ENCODE measurements at places on chromosomes 7 and 10.

DNA sequence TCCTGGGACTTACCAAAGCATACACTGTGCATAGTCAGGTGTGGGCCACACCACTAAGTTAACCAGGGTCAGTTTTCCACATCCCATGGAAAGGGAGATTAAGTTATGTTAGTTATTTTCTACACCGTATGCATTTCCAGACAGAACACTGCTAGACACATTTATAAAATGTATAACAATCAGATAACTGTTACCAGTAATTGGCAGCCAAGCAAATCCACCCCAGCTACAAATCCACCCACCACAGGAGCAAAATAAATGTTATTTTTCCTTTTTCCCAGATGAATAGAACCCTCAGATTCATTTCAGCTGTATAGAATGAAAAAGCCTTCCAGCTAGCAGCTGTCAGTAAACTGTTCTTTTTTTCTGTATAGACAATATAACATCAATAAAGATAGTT lies 256.9 kb upstream of the FZD1 start:
- no peak for DNase-seq

GRCh38 chr7:44141221-44141850 lies at the start of gene MYL7:
Gene MYL7 (minus strand): TSS chr7:44141332. CDS start chr7:44141305, 27 bp downstream.
- no peak for DNase-seq

- no peak for DNase-seq
These were observed 133.1 kb downstream of the MAPK8 start for GRCh38 chr10:48439581-48440041.

DNA sequence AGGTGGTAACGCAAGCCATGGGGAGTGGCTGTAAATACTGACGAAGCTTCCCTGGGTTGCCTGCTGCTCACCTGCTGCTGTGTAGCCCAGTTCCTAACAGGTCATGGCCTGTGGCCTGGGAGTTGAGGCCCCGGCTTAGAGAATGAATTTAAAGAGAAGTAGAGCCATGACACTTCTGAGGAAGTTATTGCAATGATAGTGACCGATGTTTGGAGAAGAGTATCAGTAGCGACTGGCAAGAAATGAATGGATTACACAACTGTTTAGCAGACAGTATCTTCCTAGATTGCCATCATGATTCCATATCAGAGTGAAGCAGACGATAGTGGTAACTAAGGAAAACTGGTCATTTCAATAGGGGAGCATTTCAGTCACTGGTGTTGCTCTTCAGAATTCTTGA lies 249.6 kb downstream of the PLXDC2 start:
- no peak for DNase-seq

DNA sequence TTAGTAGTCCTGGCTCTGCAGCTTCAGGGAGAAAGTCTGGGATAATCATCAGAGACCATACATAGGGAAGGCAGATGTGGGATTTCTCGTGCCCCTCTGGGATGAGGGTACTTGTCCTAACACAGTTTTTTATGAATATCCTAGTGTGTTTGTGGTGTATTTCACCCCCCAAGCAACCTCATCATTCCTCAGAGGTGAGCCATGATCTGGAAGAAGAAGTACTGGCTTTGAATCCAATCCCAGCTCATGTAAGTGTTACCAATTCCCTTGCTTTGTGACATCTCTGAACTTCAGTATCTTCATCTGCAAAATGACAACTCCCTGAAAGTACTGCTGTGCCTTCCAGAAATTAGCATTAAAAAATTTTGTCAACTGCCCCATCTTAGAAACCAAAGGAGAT lies 347.5 kb upstream of the ZMIZ1 start:
- no peak for DNase-seq

DNA sequence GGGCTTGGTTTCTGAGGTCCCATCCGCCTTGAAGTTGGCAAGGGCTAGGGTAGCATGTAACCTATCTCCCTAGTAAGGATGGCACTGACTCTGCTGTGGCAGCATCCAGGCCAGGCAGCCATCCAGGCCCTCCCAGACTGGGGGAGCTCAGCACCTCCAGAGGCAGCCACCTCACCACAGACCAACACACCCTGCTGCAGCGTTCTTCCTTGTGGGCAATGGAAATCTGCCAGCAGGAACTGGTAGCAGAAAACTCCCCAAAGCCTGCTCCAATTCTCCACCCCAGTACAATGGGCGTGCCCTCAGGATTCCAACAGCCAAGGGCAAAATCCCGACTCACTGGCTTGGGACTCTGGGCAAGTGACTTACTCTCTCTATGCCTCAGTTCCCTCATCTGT lies 27.5 kb downstream of the DLG5 start:
- no peak for DNase-seq

DNA sequence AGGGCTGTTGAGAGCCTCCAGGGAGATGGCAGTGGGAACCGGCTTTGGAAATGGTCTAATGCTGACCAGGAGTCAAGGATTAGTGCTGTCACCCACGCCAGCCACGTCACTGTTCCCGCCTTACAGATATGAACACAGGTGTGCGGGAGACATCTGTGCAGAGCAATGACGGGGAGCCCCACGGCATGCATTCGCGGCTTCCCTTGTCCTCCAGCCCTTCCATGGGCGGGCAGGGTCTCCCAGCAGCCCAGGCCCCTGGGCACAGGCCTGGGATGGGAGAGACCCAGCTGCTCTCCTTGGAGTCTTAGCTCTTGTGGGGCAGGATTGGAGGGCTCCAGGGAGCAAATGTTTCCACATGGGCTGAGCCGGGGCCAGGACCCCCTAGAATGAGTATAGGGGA lies 94.2 kb downstream of the MYL10 start:
- no peak for DNase-seq

DNA sequence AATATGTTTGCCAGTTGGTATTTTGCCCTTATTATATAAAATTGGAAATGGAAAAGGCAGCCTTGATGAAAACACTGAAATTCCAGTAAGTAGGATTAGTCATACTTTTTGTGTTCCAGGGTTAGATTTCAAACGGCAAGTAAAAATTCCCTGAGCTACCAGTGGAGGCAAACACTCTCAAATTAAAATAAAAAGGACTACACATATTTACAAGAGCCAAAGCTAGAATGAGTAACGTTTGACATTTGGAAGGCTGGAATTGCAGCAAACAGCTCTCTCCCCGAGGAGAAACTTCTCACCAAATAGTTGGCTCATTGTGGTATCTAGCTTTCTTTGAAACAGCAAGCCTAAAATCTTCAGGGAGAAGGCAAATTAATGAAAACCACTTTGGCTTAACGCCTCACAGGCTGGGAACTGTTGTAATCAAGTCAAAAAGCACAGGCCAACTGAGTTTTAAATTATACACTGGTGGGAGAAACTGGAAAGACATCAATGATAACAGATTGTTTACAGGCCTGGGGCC lies 288.4 kb downstream of the SNX13 start:
- no peak for DNase-seq

GRCh38 chr10:16509996-16510395 lies 11.7 kb downstream of the C1QL3 start:
- DNase-seq, result no peak

DNA sequence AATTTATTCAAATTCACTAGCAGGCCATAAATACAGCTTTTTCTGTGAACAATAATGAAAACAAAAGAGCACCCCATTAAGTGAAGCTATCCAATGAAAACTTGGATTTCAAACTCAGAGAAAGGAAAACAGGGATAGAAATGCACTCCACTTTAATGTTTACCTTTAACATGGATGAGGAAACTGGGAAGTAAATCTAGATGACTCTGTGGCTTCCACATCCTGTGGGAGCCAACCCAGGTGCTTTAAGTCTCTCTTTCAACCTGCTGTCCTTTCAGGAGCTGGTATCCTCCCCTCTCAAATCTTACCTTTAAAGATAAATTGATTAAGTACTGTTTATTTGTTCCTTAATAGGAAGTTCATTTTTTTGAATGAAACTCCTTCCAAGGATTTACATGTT lies 21.5 kb upstream of the SGMS1 start:
- no peak for DNase-seq

GRCh38 chr10:78623578-78624215 lies 445.1 kb upstream of the ZMIZ1 start:
- DNase-seq, result peak; percentile 52

DNA sequence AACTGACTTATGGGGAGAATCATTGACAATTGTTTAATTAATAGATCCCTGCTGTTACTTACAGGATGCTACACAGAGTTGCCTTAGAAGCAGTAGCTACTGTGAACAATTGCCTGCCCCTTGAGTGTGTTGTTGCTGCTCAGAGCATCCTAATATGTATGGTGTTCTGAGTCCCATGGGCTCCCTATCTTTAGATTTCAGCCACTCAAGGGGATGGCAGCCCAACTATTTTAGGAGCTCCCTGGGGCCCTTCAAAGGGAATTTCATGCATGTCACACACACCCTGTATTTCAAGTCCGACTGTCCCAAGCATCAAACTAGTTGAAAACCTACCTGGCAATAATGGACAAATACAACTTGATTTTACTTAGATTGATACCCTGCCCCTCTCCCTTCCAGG lies 111.2 kb downstream of the NOC3L start:
- no peak for DNase-seq

- no peak for DNase-seq
These were observed 116.4 kb upstream of the NANOS1 start for GRCh38 chr10:118912961-118913600.

DNA sequence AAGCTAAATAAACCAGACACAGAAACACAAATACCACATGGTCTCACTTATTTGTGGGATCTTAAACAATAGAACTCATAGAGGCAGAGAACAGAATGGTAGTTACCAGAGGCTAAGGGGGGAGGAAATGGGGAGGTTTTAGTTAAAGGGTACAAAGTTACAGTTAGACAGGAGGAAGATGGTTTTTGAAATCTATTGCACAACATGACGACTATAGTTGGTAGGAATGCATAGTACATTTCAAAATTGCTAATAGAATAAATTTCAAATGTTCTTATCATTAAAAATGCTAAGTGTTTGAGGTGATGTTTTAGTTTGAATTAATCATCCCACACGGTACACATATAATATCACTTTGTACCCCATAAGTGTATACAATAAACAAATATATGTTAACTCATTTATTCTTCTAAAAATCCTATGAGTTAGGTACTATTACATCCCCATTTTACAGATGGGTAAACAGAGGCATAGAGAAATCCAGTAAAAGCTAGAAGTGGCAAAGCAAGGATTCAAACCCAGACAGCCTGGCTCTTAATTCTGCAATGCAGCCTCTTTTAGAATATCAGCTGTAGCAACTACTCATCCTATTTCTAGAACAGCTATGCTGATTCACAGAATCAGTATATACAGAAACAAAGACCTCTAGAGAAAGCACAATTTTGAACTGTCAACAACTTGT lies 50.9 kb downstream of the HBP1 start:
- no peak for DNase-seq

GRCh38 chr10:128914681-128915080 lies 552.4 kb upstream of the MGMT start:
- no peak for DNase-seq

GRCh38 chr10:126895214-126895781 lies 9.9 kb upstream of the DOCK1 start:
- DNase-seq, result peak; percentile 44

GRCh38 chr10:71179382-71179781 lies 33.0 kb upstream of the UNC5B start:
- no peak for DNase-seq

DNA sequence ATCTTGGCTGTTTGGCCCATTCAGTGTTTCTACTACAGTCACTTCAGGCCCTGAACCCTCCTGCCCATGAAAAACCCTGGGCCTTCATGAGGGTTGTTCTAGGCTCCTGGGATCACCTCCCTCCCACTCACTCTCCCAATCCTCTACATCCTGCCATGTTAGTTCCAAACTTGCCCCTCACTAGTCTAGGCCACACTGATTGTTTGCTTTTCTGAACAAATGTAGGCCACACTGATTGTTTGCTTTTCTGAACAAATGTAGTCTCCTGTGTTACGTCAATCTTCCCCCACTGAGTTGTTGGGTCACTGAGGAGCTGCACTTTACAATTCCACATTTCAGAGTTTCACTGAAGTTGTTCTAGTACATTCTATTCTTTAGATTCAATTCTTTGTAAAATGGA lies 5.3 kb upstream of the ALDH18A1 start:
- no peak for DNase-seq

DNA sequence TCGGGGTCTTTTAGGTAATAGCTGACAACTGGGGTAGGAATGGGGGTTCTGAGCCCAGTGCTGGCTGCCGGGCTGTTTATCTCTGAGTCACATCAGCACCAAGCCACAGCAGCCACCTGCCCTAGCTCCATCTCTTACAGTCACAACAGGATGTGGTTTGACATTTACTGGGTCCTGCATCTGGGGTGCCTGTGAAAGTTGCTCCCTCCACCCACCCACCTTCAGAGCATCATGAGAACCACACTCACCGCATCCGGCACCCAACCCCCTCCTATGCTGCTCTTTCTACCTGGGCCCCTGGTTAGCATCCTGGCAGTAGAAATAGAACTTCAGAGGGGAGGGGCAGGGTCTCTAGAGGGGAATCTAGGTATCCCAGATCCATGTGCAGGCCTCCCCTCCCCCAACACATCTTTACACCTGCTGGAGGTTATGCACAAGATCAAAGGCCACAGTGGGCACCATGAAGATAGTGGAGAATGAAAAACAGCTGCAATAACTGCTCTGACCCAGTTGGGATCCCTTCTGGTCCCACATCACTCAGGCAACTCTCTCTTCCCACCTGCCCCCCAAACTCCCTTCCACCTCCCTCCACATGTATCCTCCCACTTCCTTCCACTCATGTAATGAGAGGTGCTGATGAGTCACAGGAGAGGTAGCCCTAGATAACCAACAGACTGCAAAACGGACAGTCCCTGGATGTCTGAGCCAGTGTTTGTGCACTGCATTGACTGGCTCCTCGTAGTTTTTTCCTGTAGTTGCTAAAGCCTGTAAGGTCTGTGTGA lies 38.2 kb downstream of the PRSS2 start:
- DNase-seq, result no peak

DNA sequence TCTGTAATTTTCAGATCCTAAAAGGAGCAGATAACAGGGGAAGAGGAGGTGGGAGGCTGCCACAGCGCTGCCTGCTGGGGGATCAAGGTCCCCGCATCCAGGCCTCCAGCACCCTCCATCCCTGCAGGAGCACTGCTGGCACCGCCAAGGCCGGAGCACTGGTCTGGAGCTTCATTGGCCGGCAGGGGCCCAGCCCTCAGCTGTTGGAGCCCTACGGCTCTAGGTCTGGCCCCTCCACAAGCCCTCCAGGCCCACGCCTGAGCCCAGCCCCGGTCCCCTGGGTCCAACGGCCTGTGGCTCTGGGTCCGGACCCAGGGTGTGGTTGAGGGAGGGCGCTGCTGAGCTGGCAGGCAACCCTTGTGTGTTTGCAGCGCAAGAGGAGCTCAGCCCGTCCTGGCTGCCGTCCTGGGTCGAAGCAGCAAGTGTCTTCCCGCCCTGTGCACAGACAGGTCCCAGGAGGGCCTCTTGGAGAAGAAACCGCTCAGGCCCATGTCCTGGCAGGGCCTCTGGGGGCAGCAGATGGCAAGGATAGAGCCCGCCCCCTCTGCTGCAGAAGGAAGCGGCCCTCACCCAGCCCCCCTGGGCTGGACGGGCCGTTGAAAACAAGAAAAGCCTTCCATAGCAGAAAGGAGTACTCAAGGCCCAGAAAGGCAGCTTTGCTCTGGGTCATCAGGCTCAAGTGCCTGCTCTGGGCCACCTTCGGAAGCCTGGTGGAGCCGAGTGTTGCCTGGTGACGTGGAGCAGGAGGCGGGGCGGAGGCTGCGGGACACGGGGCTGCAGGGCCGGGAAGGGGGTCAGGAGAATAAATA lies 54.3 kb upstream of the TNRC18 start:
- DNase-seq, result no peak

GRCh38 chr10:14723052-14723689 lies 51.5 kb downstream of the FAM107B start:
- no peak for DNase-seq

- peak; percentile 87 for DNase-seq
These were observed 54.1 kb upstream of the NCAPG2 start for GRCh38 chr7:158758586-158759244.
